D721Med (cell line): ENCODE measurements at places on chromosomes 16 and 17.

DNA sequence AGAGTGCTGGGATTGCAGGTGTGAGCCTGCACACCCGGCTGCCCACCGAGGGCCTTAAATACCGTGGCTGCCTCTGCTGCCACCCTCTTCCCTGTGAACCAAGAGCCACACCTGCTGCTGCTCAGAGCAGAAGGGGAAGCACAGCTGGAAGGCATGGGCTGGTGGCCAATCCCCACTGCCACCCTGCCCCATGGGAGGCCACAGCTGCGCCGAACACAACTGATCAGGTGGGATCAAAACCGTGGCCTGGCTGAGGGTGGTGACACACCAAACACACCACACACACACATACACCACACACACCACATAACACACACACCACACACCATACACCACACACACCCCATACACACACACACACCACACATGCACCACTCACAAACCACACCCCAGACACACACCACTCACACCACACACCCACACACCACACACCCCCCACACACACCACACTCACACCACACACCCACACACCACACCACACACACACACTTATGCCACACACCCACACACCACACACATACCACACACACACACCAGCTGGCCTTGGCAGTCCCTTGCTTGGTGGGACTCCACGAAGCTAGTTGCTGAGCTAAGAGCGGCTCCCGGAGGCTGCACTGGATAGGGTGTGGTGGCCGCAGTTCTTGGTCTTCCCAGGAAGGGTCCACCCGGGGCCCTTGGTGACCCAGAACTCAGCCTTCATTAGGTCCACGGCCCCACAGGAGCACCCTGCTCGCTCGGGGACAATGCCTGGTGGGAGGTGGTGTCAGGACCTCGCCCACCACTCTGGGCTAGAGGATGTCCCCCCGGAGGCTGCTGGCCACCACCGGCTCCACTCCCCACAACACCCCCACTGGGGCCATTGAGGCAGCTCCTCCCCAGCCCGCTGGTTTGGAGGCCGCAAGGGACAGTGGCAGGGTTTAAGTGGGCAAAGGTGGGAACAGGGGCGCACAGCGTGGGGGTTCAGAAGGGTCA is 14.9 kb downstream of the CEP131 start:
- DNase-seq: no peak

- DNase-seq: no peak
These were observed 17.5 kb downstream of the RHOT1 start for GRCh38 chr17:32159586-32160438.

GRCh38 chr17:73427198-73427597 is 115.4 kb upstream of the CDC42EP4 start:
- DNase-seq: no peak

DNA sequence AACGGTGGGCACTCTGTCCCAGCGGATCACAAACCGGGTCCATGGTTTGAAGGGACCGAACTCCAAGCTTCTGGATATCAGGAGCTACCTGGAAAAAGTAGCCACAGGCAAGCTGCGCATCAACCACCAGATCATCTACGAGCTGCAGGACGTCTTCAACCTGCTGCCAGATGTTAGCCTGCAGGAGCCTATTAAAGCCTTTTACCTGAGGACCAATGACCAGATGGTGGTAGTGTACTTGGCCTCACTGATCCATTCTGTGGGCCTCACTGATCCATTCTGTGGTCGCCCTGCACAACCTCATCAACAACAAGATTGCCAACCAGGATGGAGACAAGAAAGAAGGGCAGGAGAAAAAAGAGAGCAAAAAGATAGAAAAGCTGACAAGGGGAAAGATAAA is 6.3 kb upstream of the CEP112 start:
- DNase-seq: no peak

DNA sequence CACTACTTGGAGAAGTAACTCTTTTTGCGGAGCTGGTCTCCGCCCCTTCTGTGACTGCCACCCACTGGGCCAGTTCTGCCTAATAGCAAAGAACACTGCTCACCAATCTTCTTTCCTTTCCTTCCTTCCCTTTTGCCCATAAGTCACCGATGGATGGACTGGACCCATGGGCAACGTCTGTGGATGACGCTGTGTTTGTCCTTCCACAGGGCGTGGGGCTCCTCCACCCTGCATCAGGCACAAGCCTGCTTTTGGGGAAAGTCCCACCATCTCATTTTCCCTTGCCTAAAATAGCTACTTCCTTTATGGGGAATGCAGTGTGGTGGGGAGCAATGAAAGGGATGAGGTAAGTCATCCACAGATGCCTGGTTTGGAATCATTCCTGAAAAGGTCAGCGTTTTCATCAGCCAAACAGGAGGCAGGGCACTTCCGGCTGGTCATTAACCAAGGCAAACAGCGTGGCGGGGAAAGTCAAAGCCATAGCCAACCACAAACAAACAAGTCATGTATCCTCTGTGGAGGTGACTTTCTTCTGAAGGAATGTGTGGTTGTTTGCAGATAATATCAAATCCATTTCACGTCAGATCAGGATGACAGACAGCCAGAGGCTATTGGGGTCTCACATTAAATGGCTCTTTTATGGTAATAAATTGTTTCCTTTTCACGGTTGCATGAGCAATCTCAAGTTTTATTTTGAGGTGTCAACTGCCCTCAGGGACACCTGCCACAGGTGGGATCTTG is 30.7 kb upstream of the MED9 start:
- no peak for DNase-seq

- DNase-seq: no peak
These were observed 225.0 kb downstream of the C16orf78 start for GRCh38 chr16:49598383-49599170.

DNA sequence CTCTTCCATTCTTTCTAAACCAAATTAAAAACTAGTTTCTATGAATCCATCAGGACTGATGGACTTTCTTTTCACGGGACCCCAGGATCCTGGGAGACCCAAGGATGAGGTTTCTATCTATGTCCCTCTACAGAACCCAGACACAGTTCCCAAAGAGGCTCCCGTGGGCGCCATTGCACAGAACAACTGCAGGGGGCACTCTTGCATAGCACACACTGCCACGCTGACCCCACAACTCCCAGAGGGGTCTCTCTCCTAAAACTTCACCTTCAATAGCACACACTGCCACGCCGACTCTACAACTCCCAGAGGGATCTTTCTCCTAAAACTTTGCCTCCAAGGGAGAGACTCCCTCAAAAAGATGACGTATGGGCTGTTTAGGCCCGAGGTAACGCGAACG is 9.0 kb downstream of the ABR start:
- no peak for DNase-seq

DNA sequence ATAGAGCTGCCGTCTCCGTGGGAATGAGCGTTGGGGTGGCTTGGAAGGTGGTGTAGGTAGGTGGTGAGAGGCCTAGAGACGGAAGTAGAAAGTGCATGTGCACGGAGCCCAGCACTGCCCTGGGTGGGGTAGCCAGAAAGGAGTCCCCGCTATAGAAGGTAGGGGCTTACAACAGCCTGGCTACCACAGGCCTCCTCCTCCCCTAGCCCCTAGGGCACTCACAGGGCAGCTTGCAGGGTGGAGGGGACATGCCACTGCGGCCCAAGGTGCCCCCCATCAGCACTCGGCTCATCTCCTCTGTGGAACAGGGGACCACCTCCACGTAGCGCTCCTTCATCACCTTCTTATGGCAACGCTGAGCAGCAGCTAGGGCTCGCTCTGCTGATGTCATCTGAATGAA is 5.0 kb downstream of the ESRP2 start:
- no peak for DNase-seq

DNA sequence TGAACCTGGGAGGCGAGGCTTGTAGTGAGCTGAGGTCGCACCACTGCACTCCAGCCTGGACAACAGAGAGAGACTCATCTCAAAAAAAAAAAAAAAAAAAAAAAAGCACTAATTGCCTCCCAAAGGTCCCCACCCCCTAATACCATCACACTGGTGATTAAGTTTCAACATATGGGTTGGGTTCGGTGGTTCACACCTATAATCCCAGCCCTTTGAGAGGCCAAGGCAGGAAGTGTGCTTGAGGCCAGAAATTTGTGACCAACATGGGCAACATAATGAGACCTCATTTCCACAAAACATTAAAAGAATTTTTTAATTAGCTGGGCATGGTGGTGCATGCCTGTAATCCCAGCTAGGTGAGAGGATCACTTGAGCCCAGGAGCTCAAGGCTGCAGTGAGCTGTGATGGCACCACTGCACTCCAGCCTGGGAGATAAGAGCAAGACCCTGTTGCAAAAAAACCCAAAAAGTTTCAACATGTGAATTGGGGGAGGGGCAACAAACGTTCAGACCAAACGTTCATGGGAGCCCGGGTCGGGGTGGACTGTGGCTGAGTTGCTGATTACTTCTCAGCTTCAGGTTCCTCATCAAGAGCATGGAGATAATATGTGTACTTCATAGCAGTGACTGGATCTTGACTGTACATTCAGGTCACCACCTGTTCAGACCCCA is 62.1 kb upstream of the NOL11 start:
- no peak for DNase-seq

DNA sequence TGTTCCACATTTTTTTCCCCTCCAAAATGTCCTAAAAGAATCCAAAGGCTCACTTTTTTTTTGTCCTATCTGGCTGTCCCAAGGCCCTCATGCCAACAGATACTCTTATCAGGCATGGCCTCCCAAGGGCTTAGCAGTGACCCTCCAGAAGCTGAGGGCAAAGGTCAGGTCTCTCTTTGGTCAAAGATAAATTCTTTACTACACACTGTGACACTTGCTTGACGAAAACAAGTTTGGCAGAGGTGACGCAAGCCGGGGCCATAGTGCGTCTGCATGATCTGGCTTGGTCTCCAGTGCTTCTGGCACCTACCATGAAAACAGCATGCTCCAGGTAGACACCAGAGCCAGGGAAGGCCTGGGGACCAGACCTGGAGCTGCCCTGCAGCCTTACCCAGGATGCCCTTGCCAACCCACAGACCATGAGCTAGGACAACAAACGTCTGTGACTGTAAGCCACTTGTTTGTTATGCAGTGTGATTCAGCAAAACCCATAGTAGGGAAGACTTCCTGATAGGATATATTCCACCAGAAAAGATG is 48.5 kb upstream of the IRF8 start:
- no peak for DNase-seq

GRCh38 chr17:82330322-82331239 is 3.0 kb downstream of the SECTM1 start:
- DNase-seq: no peak

GRCh38 chr17:7577327-7578199 is 1.9 kb upstream of the CD68 start:
- no peak for DNase-seq

GRCh38 chr16:55113210-55113609 is 182.5 kb downstream of the IRX5 start:
- no peak for DNase-seq

DNA sequence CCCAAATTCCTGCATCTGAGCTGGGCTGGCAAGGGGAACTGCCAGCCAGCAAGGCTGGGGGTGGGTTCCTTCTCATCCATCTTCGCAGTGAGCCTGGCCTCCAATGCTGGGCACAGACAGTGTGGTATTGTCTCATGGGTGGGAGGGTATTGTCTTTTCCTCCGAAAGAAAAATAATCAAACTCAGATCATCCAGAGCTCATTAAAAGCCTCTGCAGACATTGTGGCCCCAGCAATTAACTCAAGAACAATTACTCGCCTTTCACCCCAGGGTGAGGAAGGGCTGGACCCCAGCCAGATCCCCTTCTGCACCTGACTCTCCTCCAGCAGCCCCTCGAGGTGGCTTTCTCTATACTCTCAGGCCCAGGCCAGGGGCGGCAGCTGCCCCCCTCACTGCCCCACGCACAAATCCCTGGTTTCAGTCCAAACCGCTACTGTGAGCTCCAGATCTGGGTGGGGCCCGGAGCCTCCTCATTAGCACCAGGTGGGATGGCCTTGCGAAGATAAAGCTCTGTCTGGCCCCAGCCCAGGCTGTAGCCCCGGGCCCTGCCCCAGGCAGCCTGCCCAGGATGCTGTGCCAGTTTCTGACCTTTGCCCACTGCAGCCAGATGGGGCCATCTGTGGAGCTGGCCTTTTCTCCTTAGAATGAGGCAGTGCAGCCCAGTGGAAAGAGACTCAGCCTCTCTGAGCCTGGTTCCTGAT is 2.3 kb upstream of the KRT15 start:
- DNase-seq: no peak

DNA sequence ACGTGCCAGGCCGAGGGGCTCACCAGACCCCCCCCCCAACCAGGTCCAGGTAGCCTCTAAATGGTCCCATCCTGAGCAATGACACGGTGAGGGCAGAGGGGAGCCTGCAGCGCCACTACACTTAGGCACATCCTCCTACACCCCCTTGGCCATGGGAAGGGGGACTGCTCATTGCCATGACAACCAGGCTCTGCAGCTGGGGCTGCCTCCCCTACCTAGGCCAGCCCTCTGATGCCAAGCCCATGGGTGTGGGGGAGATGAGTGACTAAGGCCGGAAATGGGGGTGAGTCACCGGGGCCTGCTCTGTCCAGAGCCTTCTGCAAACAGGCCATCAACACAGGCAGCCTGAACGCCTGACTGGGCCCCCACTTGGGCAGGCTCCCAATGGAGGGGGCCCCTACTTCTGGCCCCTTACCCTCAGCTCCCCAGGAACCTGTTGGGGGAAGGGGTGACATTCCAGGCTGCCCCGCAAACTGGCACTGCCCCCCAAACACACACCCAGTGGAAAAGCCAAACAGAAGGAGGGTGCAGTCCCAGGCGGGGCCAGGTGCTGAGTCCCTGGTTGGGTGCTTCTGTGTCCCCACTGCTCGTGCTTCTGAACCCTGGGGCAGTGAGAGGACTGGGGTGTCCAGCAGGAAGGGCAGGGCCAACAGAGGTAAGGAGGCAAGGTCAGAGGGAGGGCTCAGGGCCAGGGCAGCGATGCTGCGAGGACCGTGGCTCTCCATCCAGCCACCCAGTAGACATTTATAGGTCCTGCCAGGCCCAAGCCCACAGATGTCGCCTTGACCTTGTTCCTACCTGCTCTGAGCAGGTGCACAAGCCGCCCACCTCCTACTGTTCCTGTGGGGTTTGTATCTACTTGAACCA is 8.2 kb downstream of the PLCD3 start:
- DNase-seq: no peak

DNA sequence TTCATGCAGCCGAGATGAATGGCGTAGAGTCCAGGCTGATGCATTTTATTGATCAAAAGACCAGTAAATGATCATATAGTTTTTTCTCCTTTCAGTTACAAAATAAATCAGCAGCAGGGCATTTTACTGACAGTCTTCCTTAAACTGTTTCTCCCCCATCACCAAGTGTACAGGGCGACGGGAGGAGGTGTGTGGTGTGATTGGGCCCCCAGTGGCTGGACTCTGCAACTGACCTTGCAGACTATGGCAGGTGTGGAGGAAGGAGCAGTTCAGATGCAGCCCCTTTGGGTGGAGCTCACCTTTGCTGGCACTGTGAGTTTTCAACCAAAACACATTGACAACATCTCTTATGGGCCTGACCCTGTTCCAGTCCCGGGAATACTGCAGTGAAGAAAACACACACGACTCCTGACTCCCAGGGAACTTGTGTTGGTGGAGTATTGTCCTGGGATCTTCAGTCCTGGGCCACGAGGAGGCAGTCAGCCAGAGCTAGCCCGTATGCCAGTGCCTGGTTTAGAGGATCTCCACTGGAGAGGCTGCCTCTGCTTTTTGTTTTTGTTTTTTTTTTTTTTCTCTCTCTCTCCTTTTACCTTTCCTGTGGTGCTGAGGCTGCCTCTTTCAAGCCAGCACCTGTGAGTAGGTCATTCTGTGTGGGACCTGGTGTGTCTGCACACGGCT is 29.8 kb downstream of the KIAA0513 start:
- DNase-seq: no peak
